ENCODE measurements at places on chromosomes 1 and 21.

GRCh38 chr1:106926803-106927582 is 129.5 kb upstream of the PRMT6 start:
- no peak for DNase-seq

DNA sequence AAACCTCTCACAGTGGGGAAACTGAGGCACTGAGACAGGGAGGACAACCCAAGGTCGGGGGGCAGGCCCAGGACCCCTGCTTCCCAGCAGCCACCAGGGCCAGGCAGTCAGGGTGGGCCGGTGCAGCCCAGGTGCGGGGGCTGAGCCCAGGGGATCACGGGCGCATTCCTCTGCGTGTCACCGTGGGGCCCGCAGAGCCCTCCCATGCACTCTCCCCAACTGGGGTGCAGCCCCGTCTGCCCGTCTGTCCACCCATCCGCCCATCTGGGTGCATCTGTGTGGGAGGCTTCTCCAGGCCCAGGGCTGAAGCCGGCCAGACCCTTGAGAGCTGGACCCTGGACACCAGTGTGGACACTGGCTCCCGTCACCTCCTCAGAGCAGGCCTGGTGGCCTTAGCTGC is 2.9 kb upstream of the PLCH2 start:
- no peak for DNase-seq

DNA sequence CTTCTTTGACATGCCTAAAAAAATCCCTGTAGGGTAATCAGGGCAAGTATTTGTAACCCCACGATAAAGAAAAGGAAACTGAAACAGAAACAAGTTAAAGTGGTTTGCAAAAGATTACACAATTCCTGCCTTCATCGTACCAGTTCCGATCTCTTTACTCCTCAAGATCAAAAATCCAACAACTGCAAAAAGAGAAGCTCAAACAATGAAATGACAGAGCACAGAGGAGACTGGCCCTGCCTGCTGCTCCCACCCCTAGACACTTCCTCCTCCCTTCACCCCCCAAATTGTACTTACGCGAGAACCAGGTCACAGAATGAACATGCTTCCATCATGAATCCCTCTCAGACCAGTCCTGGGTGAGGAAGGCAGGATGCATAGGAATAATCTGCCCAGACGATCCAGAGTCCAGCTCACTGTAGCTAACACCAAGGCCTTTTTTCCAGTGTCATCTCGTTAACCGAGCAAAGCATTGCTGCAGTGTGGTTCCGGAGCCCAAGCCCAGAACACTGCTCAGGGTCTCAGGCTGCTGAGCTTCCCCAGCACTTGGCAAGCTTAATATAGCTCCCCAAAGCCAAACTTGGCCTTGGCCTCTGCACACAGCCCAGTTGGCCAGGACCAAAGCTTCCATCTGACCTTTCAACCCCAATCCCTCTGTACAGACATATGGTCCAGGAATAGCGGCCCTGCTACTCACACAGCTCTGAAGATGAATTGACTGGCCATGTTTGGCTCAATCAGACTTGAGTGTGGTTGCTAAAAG is 20.3 kb downstream of the RXRG start:
- DNase-seq = no peak

DNA sequence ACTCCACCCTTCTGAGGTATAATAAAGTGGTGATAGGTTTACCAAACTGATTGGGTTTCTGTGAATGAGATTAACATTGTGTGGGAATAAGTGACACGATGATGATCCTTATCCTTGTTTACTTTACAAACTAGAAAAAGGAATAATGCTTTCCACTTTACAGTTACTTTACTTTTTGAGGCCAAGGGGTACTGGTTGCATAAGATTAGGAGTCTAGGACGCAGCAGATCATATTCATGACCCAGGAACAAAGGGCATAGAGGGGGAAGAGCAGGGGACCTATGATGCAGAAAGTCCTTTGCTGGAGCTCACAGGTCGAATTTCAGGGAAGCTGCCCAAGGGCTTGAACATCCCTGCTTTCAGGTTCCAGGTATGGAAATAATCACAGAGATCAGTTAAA is 20.4 kb downstream of the FGGY start:
- DNase-seq = no peak

GRCh38 chr21:38264571-38264970 is 7.8 kb downstream of the KCNJ15 start:
- DNase-seq = no peak

GRCh38 chr1:17065666-17066065 is 11.8 kb upstream of the SDHB start:
- DNase-seq = no peak

DNA sequence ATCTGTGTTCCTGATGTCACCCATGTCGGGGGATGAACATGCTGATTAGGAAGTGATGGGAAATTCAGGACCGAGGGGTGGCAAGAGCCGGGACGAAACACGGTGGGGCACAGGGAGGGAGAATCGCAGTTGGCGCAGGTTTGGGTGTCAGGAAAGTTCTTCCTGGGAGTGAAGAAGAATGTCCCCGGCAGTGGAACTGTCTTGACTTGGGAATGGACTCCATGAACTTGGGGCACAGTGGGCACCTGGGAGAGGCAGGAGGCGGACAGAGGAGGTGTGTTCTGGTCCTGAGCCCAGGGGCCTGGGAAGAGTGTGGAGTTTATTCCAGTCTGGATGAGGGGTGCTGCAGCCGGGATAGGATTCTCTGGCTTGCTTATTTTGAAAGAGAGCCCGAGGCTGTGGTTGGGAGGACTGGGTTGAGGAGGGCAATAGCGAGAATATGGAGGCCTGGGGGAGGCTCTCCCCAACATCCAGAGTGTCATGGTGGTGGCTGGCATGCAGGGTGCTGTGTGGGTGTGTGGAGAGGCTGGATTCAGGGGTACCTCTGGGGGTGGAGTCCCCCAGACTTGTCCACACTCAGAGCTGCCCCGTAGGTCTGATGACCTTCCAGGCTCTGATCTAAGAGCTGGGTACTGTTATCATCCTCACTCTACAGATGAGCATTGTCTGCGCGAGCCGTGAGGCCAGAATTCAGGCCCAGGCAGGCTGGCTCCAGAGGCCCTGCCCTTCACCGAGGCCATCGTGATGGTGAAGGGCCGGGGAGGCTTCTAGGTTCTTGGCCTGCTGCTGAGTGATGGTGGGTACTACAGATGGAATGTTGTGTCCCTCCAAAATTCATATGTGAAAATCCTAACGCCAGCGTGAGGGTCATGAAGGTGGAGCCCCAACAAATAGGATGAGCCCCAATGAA is 274.5 kb upstream of the C1orf174 start:
- no peak for DNase-seq

- no peak for DNase-seq
These were observed 123.8 kb downstream of the BARHL2 start for GRCh38 chr1:90593312-90593711.

DNA sequence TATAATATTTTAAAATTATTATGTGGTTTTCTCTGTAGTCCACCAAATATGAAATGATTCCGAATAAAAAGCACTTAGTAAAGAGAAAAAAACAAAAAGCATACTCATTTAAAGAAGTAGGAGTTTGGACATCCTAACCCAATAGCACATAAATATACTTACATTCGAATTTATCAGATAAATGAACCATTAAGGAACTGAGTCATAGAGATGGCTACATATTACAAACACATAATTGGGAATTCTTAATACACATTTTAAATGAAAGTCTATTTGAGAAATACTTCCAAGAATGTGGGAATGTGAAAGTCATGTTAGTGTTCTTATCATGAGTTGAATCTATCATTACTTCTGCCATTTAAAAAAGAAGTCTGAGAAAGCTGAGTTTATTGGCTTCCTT is 75.0 kb downstream of the USP24 start:
- no peak for DNase-seq

DNA sequence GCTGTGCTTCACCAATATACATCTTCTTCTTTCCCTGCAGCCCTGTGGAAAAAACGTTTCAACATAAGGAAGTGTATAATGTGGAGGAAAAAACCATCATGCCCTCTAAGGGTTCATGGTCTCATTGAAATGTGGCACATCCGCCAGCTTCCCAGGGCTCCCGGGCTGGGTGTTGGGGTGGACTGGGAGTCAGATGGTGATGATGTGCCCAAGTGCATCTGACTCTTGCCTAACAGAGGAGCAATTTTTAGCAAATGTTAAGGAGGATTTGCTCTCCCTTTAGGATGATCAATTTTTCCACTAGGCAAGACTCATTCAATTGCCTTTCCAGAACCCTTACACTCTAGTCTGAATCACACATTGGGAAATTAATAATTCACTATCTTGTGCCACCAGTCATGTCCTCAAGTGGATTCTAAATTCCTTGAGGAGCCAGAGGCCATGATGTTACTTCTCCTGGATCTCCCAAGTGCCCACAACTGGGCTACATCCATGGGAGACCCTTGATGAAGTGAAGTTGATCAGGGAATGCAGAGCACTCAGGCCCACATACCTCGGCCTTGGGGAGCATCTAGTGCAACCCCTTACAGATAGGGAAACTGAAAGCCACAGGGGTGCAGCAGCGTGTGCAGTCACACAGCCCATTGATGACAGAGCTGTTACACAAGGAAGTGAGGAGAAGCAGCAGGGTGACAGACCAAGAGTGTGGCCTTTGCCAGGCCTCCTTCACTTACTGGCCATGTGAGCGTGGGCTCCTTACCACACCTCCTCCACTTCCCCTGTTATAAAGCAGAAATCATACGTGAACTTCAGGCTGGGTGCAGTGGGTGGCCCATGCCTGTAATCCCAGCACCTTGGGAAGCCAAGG is 100.0 kb upstream of the SLC44A3 start:
- no peak for DNase-seq

GRCh38 chr1:29962336-29962735 is 726.0 kb downstream of the PTPRU start:
- no peak for DNase-seq

DNA sequence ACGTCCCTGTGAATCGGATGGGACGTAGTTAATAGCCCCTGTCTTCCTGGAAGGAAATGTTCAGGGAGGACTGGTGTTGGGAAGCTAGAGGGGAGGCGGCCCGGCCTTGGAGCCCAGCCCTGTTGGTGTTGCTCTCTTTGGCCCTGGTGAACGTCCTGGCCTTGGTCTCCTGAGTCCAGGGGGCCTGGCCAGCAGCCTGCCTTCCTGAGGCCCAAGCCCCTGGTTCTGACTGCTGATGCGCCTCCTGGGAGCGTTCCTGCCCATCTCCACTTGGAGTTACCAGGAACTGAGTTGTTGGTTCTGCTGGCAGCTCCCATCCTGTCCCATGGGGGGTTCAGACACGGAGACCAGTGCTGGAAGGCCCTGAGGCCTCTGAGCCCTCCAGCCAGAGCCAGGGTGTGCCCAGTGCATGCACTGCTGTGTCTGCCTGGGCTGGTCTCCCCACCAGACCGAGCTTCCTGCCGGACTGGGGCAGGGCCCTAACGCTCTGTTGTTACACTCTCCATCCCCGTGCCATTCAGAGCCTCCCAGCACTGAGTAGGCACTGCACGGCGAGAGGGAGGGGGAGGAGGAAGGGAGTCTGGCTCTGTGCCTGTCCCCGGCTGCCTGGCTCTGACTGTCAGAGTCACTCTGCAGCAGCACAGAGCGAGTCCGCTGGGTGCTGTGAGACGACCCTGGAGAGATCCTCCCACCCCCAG is 382.5 kb upstream of the VAMP3 start:
- no peak for DNase-seq
